ENCODE measurements at places on chromosomes 2 and 18. TPM values are rescaled to one million over a fixed set of nuclear protein-coding genes. Genes with fewer than 3 reads are reported as not detected.

Gene DHRS9
- 3.5 TPM for total RNA-seq

Gene ARHGEF4
- total RNA-seq, result 7.7 TPM

Gene MARCHF4
- 62.0 TPM for total RNA-seq

Gene SERPINB13
- not detected for total RNA-seq

Gene EGR4
- total RNA-seq, result 0.27 TPM

Gene TMEM87B
- total RNA-seq, result 22.9 TPM

Gene TSPYL6
- not detected for total RNA-seq

Gene SLC5A7
- not detected for total RNA-seq

Gene IL1B
- 0.42 TPM for total RNA-seq

Gene TEX44
- total RNA-seq, result not detected

Gene ANO7
- total RNA-seq, result 2.1 TPM

Gene UNC80
- total RNA-seq, result not detected

Gene CHAC2
- 13.4 TPM for total RNA-seq

Gene C1GALT1C1L
- 2.2 TPM for total RNA-seq

Data from A549 treated with DMSO at 1 μM for 4 hours (cell line).